Stimulated activated CD8-positive, alpha-beta memory T cell treated with anti-CD3 and anti-CD28 coated beads, Interleukin-15, amount 100 ng/mL, for 24 hours (primary cell): ENCODE measurements at places on chromosomes 5 and 9.

GRCh38 chr5:149833116-149833827, 103.2 kb downstream of the PPARGC1B start:
- no peak for DNase-seq

DNA sequence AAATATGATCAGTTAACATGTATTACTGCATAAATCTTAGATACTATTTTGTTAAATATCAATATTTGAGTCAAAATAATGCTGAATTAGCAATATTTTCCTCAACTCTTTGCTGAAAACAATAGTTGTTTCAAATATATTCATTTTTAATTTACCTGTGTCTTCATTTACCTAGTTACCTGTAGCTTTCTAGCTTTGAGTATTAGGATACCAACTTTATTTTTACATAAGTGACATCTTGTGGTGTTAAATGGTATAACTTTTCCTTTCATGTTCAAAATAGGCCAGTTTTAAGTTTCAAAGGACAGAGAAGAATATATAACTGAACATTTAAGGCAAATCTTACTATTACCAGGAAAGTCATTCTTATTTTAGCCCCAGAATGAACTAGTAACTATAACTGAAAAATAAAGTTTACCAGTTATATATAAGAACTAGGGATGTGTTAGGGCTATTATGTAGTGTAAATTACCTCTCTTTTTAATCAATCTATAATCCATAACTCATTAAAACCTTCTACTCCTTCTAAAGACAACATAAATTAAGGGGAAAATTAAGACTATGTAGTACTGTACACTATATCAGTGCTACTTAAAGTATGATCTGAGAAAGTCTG, 25.3 kb downstream of the AP3B1 start:
- no peak for DNase-seq

DNA sequence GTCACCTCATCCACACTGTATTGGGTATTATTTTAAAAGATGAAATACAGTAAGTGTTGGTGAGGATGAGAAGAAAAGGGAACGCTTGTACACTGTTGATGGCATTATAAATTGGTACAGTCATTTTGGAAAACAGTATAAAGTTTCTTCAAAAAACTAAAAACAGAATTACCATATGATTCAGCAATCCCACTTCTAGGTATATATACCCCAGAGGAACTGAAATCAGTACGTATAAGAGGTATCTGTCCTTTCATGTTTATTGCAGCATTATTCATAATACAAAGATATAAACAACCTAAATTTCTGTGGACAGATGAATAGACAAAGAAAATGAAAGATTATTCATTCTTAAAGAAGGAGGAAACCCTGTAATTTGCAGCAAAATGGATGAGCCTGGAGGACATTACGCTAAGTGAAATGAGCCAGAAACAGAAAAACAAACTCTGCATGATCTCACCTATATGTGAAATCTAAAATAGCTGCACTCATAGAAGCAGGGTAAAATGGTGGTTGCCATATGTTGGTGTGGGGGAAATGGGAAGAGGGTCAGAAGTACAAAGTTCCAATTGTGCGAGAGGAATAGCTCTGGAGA, 191.6 kb downstream of the TRIM36 start:
- DNase-seq: no peak

GRCh38 chr5:31825518-31826068, 186.7 kb downstream of the PDZD2 start:
- no peak for DNase-seq

DNA sequence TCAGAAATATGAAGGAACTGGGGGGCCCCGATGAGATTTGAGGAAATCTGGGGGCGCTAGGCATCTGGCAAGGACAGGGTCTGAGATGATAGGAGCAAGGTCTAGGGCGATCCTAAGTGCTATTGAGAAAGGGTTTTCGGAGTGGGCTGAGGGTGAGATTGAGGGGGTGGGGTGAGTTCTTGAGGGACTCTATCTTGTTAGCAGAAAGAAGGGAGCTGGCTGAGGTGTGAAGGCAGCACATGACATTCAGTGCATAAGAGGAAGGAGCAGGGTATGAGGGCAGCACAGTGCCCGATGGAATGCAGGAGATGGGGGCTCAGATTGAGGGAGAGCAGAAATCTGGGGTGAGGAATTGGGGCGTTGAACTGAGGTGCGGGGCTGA, 640 bp downstream of the TRIM32 start:
- no peak for DNase-seq
